ENCODE measurements at places on chromosomes 13 and 19. TPM values are rescaled to one million over a fixed set of nuclear protein-coding genes. Genes with fewer than 3 reads are reported as not detected.

EFNB2 gene
- not detected for polyA plus RNA-seq

DLL3 gene
- polyA plus RNA-seq: not detected

CHST8 gene
- polyA plus RNA-seq: not detected

DNA sequence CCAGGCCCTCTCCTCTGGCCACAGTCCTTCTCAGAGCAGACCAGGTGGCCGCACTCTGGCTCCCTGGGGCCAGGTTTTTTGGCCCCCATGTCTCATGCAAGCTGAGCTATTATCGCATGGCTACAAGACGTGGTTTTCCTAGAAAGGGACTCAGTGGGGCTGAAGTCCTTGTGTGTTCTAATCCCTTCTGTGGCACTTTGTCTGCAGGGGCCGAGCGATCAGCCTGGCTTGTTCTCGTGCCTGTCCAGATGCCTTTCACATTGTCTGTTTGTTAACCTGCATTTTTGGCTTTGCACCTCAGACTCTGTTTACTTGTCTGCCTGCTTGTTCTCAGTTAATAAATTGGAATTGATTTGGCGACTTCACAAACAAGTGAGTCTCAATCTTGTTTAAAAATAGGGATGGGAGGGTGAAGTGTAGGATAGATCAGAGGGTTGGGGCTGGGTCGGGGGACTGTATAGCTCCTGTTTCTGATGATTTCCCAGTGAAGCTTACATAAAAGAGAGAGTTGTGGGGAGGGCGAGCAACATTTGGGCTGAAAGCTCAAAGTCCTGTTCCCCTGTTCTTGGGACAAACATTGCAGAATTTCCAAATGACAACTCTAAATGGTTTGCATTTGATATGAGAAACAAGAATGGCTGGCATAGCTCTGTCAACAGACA lies 440.4 kb downstream of the COG6 start:
- no peak overlapping the region for H3K4me3 ChIP-seq
- H3K27ac ChIP-seq: no peak overlapping the region
- H3K4me1 ChIP-seq: no peaks in the 10 kb centered on the region
- H3K27me3 ChIP-seq: no peaks in the 10 kb centered on the region

- peaks cover 44% of the 10 kb centered on the region for H3K36me3 ChIP-seq
- no peak overlapping the region for H3K4me3 ChIP-seq
- H3K27me3 ChIP-seq: no peaks in the 10 kb centered on the region
- DNase-seq: no peak
Observed at GRCh38 chr13:75581874-75582640, 32.5 kb downstream of the UCHL3 start.

DNA sequence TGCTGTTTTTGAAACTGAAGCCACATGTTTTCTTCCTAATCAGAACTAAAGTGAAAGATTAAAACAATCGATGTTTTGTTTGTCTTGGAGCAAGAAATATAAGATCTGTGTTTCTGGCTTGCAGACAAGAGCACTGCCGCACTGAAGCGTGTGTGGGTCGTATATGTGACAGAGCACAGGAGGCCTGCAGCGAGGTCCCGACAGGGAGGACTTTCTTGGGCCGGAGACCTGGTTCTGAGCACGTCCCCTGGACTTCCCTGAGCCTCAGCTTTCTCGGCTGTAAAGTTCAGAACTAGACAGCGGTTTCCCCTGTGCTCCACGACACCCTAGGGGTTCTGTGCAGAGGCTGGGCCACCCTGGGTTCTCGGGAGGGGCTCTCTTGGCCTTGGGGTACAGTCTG lies 60.5 kb downstream of the GADD45B start:
- no peak for DNase-seq
- no peaks in the 10 kb centered on the region for H3K36me3 ChIP-seq
- no peak overlapping the region for H3K4me3 ChIP-seq
- no peaks in the 10 kb centered on the region for H3K27me3 ChIP-seq

DNA sequence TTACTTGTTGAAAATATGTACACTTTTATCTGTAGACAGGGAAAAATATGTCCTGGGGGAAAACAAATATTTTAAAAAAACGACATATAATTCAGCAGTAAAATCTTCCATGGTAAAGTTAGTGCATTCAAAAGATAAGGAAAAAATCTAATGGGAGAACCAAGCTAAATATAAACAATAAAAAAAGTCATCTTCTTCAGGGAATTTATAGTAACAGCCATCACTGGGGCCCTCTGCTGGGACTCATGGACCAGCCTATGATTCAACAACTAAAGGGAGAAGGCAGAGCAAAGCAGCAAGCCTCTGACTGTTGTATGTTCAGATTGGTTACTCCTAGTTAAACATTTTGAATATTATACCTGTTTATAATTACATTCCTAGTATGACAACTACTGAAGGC lies 93.0 kb downstream of the ITGBL1 start:
- H3K4me1 ChIP-seq: no peaks in the 10 kb centered on the region
- H3K36me3 ChIP-seq: no peaks in the 10 kb centered on the region
- DNase-seq: no peak
- H3K27ac ChIP-seq: no peak overlapping the region

DNA sequence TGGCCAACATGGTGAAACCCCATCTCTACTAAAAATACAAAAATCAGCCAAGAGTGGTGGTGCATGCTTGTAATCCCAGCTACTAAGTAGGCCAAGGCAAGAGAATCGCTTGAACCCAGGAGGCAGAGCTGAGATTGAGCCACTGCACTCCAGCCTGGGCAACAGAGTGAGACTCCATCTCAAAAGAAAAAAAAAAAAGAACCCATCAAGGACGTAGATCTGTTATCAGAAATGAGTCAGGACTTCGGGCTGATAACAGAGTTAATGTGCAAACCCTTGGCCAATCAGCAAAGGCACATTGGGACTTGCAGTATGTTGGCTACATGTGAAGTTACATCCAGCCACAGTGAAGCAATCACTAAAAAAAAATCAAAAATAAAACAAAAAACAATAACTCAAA lies 4.8 kb upstream of the LGALS7B start:
- DNase-seq: no peak
- no peaks in the 10 kb centered on the region for H3K4me1 ChIP-seq
- no peak overlapping the region for H3K4me3 ChIP-seq
- H3K36me3 ChIP-seq: no peaks in the 10 kb centered on the region
- H3K27ac ChIP-seq: no peak overlapping the region

- H3K4me1 ChIP-seq: no peaks in the 10 kb centered on the region
- no peak overlapping the region for H3K4me3 ChIP-seq
- no peak for DNase-seq
- no peak overlapping the region for H3K27ac ChIP-seq
- no peaks in the 10 kb centered on the region for H3K27me3 ChIP-seq
Observed at GRCh38 chr19:45144431-45145269, 16.1 kb downstream of the NKPD1 start.

GRCh38 chr19:7515110-7515644 lies 726 bp upstream of the ZNF358 start:
- no peak for DNase-seq
- H3K27ac ChIP-seq: no peak overlapping the region
- no peaks in the 10 kb centered on the region for H3K36me3 ChIP-seq
- H3K27me3 ChIP-seq: peaks cover 23% of the 10 kb centered on the region

GRCh38 chr13:38180126-38180525 lies 169.5 kb upstream of the UFM1 start:
- H3K36me3 ChIP-seq: no peaks in the 10 kb centered on the region
- no peak overlapping the region for H3K4me3 ChIP-seq
- H3K27me3 ChIP-seq: no peaks in the 10 kb centered on the region
- DNase-seq: no peak

VN1R4 gene
- not detected for polyA plus RNA-seq

- H3K27me3 ChIP-seq: no peaks in the 10 kb centered on the region
- no peak for DNase-seq
- no peaks in the 10 kb centered on the region for H3K36me3 ChIP-seq
Observed at GRCh38 chr13:26225896-26226617, 3.9 kb upstream of the RNF6 start.

DNA sequence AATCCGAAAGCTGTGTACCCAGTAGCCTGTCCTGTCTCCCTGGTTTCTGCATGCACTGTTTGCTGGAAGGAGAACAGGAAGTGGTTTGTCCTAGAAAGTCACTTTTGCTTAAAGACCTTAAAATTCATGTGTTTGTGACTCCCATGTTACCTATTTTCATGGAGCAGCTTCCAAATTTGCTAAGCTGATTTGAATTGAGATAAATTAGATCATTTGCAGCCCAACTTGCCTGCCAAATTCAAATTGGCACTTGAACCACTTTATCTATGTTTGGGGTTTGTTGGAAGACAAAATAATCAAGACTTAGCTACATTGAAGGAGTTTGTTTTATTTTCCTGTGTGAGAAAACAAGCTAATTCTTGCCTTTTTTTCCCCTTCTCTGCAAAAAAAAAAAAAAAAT lies 532.5 kb downstream of the DIAPH3 start:
- no peaks in the 10 kb centered on the region for H3K27me3 ChIP-seq
- H3K4me1 ChIP-seq: no peaks in the 10 kb centered on the region
- H3K4me3 ChIP-seq: no peak overlapping the region
- H3K36me3 ChIP-seq: no peaks in the 10 kb centered on the region

DNA sequence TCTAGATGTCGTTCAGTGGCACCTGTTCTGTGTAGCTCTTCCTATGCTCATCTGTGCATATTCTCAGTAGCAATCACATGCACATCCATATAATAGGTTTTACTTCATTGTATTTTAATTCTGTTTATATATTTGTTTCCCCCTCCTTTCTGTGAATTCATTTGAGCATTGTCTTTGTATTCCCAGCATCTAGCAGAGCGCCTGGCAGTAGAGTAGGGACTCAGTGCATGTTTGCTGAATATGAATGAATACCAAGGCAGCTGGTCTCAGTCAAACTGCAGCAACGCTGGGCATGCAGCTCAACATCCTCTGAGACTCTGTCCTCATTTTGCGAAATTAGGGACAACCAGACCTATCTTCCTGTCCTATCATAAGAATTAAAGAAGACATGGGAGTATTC lies 330.1 kb downstream of the SPRY2 start:
- H3K4me3 ChIP-seq: no peak overlapping the region
- no peak for DNase-seq
- H3K27me3 ChIP-seq: no peaks in the 10 kb centered on the region
- H3K4me1 ChIP-seq: no peaks in the 10 kb centered on the region
- H3K36me3 ChIP-seq: no peaks in the 10 kb centered on the region

SNAPC2 gene
- 18.3 TPM for polyA plus RNA-seq

PLEKHJ1 gene
- polyA plus RNA-seq: 69.0 TPM

- DNase-seq: no peak
- no peaks in the 10 kb centered on the region for H3K36me3 ChIP-seq
- H3K27me3 ChIP-seq: no peaks in the 10 kb centered on the region
Observed at GRCh38 chr19:41811981-41812380, 15.6 kb downstream of the CEACAM3 start.

S1PR4 gene
- polyA plus RNA-seq: 105 TPM

- no peak overlapping the region for H3K4me3 ChIP-seq
- DNase-seq: no peak
- H3K4me1 ChIP-seq: peaks cover 7% of the 10 kb centered on the region
- no peaks in the 10 kb centered on the region for H3K36me3 ChIP-seq
- no peak overlapping the region for H3K27ac ChIP-seq
- peaks cover 10% of the 10 kb centered on the region for H3K27me3 ChIP-seq
Observed at GRCh38 chr19:5809053-5809452, 4.2 kb downstream of the NRTN start.

THSD8 gene
- polyA plus RNA-seq: not detected

DNA sequence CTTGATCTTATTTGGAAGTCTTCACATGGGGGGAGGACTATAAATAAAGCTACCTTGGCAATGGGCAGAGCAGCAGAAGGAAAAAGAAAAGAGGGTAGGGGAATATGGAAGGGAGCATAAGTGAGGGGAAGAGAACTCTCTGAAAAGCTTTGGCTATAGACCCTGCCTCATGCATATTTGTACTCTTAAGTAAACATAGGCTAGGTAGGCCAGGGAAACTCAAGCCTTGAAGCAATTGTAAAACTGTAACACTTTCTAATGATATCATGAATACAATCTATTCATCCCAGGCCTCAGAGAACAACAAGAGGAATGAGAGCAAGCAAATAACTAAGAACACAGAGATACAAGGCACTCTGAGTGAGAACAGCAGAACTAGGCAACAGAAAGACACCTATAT lies 20.4 kb downstream of the MYCBP2 start:
- no peaks in the 10 kb centered on the region for H3K27me3 ChIP-seq
- peaks cover 42% of the 10 kb centered on the region for H3K4me1 ChIP-seq

DNA sequence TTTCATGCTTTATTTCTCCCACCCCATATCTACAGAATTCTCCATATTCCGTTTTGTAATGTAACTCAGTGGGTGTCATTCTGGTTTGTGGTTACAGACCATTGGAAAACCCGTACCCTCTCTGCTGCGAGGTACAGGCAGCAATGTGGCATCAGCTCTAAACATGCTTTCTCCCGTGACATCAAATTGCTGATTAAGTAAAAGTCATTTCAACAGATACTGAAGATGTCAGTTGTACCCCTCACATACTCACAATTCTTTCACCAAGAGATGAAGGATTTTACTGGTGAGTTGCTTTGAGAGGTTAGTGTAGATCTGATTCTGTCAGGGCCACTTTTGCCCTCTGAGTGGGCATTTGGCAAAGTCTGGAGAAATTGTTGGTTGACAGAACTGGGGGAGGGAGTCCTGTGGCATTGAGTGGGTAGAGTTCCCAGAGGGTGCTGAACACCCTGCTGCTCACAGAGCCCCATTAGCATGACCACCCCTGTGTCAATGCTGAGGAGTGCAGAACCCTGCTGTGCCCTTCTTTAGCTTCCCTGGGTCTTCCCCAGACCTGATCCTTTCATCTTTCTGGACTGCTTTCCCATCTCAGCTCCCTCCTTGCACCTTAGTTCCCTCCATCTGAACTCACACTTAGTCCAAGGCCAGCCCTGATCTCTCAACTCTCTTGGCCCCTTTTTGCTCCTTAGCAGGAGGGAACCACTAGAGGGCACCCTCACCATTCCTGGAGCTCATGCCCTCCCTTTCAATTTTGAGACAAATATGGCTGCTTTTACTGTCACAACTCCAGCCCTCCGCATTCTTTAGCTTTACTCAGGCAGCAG lies 39.9 kb upstream of the CEACAM8 start:
- H3K27ac ChIP-seq: no peak overlapping the region
- no peaks in the 10 kb centered on the region for H3K4me1 ChIP-seq
- DNase-seq: no peak
- H3K4me3 ChIP-seq: no peak overlapping the region
- no peaks in the 10 kb centered on the region for H3K36me3 ChIP-seq

DNA sequence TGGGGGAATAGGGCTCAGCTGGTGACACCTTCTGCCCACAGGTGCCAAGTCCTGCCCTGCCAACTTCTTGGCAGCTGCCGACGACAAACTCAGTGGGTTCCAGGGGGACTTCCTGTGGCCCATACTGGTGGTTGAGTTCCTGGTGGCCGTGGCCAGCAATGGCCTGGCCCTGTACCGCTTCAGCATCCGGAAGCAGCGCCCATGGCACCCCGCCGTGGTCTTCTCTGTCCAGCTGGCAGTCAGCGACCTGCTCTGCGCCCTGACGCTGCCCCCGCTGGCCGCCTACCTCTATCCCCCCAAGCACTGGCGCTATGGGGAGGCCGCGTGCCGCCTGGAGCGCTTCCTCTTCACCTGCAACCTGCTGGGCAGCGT lies 2.1 kb downstream of the P2RY11 start:
- peaks cover 37% of the 10 kb centered on the region for H3K4me1 ChIP-seq
- H3K27me3 ChIP-seq: no peaks in the 10 kb centered on the region
- peaks cover 59% of the 10 kb centered on the region for H3K36me3 ChIP-seq
- no peak overlapping the region for H3K27ac ChIP-seq

- H3K36me3 ChIP-seq: no peaks in the 10 kb centered on the region
- DNase-seq: no peak
- no peaks in the 10 kb centered on the region for H3K4me1 ChIP-seq
Observed at GRCh38 chr13:62246581-62246980, 830.9 kb upstream of the PCDH20 start.

- DNase-seq: no peak
- no peaks in the 10 kb centered on the region for H3K4me1 ChIP-seq
- H3K36me3 ChIP-seq: no peaks in the 10 kb centered on the region
- no peaks in the 10 kb centered on the region for H3K27me3 ChIP-seq
Observed at GRCh38 chr13:44523146-44524015, 52.7 kb downstream of the TSC22D1 start.

ZNF701 gene
- polyA plus RNA-seq: 4.8 TPM

Measured in CD14-positive monocyte (primary cell).